ENCODE measurements at places on chromosomes 4 and X.

DNA sequence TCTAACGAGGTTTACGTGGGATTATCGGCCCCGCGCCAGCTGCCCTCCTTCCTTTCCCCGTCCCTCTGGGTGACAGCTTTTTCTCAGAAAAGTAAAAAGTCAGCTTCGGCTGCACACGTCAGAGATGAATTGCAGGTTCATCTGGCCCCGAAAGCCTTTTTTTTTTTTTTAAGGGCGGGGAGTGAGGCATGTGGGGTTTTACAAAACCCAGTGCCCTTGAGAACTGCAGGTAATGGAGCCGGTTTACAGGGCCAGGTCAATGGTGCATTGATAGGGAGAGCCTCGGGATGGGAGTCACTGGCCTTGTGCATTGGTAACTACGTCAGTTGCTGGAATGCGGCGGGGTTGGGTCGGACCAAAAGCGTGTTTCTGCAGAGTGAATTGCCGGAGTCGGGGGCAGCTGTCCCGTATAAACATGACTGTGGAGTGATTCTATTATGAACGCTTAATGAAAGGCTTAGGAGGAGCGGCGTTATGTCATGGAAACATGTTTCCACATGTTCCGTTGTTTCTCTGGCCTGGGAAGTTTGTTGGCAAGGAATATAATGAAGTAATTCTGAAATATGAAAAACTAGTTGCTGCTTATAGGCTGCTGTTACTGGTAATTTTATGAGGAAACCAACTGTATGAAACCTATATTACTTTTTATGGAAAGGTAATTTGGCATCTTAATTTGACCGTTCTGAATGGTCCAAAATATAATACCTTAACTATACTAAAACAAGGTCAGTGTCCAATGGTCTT lies 1.1 kb downstream of the HSPA4L start:
- no peak for DNase-seq

DNA sequence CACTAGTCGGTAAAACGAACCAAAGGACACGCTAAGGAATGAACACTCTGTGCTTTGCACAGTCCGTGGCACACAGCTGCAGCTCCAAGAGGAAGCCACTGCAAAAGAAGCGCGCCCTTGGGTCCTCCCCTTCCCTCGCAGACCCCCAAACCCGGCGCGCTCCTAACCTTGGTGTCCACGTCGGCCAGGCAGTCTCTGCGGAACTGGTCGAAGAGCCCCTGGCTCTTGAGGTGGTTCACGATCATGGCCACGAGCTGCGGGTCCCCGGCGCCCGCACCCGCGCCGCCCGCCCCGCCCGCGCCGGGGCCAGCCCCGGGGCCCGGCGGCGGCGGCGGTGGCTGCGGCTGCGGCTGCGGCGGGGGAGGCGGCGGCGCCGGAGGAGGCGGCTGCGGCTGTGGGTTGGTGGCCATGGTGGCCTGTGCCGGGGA lies 333 bp downstream of the BOD1L1 start:
- no peak for DNase-seq

DNA sequence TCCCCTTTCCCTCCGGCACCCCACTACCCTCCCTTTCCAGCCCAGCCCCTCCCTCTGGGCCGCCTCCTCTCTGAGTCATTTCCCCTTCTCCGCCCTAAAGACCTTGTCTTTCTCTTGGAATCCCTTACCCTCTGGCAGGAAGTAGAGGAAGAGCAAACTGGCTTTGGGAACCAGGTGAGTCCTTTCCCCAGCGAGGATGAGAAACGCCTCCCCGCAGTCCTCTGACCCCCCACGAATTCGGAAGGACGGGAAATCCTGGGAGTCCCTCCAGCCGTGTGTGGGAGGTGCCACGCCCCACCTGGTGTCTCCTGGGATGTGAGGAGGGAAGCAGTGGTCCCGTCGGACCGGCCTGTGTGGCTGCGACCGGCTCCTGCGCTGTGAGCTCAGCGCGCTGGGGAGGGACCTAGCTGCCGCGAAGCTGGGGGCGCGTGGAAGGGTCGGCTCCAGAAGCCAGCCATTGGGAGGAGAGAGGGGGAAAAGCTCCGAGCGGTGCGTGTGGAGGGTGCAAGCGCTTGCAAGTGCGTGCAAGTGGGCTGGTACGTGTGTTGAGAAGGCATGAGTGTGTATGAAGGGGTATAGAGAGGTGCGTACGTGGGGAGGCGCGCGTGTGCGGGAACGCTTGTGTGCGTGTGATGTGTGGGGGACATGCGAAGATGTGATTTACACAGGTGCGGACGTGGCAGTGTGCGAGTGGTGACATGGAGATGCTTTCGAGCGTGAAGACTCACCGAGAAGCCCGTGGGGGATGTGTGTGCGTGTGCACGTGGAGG lies 46.3 kb downstream of the TEX13B start:
- DNase-seq = no peak

DNA sequence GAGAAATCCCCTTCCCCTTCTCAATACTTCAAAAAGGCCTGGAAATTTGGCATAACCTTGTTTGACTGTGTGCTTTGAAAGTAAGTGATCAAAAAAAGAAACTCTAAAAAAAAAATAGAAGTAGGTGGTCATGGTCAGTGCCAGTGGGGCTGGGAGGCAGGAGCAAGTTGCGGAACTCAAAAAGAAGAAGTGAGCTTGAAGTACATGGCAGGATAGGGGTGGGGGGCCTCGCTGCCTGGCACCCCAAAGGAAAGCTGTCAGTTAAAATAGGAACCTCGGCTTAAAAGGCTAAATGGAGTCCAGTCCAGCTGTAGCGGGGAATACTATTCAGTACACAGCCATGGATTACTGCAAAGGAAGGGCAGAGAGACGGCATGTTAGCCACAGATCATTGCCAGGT lies 12.2 kb upstream of the NKRF start:
- no peak for DNase-seq

- DNase-seq = no peak
These were observed 10.9 kb downstream of the HHIP start for GRCh38 chr4:144656850-144657249.

DNA sequence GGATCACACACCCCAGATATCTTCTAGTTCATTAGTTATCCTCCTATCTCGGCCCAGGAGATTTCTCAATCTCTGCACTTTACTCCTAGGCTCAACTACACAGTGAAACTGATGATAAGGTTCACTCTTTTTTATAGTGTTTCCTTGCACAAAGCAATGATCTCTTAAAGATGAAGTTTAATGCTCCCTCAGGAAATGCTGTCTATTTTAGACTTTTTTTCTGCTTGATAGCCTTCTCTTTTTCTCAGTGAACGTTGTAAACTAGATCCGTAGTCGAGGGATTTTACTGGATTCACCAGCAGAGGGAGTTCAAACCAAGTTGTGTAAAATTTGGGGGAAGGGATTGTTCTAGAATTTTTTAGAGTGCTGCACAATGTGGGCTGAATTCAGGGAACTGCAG lies 269.6 kb downstream of the GBA3 start:
- DNase-seq = no peak

DNA sequence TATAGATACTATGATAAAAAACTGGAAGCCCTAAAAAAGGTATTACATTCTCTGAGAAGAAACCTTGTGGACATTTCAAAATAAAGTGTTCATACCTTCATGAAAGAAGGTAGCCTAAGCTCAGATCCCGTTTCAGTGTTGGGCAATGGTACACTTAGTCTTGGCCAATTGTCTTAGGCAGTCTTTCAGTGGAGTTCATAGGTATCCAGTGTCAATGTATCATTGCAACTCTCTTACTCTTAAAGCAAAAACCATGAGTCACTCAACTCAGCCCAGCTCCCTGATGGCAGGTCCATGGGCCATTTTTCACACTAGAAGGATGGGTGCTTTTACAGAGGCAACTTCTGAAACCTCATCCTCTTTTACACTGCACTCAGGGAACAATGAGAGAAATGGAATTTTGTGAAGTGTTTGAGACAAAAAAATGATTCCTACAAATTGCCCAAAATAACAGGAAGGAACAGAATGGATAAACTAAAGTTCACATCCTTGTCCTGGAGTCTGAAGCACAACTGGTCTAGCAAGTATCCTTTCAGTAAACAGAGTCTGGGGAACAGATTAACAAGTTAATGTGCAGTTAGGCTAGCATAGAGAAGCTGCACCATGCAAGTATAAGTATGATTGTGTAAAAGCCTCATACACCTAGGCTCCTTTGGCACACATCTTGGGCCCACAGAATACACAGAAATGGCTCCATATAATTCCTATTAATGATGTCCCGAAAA lies 7.0 kb upstream of the ZNF827 start:
- no peak for DNase-seq

DNA sequence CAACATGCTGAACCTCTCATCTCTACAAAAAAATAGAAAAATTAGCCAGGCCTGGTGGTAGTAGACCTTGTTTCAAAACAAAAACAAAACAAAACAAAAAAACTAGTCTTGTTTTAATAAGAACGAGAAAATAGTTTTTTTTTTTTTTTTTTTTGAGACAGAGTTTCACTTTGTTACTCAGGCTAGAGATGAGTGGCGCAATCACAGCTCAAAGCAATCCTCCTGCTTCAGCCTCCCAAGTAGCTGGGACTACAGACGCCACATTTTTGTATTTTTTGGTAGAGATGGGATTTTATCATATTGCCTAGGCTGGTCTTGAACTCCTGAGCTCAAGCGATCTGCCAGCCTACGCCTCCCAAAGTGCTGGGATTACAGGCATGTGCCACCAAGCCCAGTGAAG lies 47.7 kb upstream of the UGDH start:
- DNase-seq = no peak

GRCh38 chr4:78749972-78750727 lies 26.0 kb upstream of the BMP2K start:
- DNase-seq = no peak

DNA sequence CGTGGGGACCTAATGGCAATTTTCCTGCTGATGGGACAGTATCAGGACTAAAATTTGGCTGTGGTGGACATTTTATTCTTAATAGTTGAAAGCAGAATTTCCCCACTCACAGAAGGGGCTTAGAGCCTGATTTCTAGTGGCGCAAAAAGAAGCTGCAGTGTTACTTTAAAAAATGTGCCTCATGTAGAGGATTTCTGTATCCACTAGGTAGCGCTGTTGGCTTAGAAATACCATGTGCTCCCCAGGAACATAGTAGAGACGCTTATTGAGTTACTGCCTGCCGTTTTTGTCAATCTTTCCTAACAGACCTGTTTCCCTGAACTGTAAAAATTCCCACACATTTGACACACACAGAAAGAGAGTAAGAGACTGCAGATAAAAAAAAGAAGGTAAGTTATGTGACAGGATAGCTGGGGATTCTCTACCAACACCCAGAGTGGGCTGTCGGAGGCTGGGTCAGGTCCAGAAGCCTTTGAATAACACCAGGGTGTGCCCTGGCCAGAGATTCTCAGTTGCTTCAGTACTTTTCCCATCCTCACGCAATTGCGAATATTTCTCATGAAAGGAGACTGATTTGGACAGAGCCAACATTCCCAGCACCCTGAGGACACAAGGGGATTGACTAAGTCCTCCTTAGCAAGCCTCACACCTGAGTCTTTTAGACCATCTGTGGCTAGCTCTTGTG lies 88.4 kb downstream of the ZXDA start:
- no peak for DNase-seq

DNA sequence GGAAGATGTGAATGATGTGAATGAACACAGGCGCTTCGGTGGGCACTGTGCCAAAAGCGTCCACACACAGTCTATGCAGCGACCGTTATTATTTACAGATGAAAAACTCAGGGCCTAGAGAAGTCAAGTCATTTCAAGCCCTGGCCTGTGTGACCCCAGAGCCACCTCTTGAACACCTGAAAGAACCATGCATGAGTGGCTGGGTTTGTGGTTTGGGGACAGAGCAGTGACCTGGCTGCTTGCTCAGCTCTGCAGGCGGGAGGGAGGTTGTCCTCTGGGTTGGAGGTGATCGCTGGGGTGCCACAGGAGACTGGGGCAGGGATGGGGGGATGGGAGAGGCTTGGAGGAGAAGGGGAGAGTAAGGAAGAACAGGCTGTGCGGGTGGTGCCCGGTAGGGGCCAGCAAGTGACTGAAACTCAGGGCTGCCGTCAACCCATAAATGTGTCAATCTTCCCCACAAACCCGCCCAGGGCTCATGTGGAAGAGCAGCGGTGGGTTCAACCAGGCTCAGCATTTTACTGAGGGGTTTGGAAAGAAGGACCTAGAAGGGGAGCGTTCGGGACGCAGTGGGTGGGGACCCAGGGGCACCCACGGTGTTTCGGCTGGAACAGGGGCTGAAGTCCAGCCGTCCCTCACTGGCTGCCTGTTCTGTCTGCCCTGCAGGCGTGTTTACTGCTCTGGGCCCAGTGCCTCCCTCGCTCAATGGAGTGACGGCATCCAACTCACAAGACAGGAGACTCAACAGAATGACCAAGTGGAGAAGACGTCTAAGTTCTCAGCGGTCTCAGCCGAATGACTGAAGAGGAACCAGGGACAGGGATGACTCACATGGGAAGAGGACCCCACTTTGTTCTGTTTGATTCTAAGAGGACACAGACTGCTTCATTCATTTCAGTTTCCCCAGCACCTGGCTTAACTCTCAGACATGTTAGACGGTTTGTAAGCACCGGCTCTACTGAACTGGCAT lies 167.8 kb downstream of the AFAP1 start:
- no peak for DNase-seq

GRCh38 chr4:154076921-154077320 lies 288.0 kb upstream of the SFRP2 start:
- no peak for DNase-seq

DNA sequence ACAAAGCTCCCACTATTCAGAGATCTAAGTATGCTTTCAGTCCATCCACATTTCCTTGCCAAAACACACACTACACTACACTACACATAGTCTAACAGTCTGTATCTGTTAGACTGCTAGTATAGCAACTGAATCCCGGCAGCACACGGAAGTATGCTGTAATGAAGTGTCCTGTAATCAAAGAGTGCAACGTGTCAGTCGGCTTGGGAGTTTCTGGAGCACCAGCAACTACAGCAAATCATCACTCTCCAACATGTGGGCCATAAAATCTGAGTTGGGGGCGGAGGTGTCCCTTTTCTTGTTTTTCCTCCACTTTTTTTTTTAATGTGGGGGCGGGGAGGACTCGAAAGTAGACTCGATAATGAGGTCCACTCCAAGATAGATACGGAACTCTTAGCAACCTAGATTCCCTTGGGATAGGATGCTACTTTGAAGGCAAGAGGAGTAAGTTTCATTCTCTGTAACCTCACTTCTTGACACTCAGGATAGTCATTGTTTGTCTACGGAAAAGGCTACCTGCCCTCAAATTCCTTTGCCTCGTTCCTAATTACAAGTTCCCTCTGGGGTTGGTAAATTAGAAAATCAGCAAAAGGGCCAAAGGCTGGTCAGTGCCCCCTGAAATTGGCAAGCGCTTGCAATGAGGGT lies 722 bp downstream of the SLC10A7 start:
- DNase-seq = no peak

DNA sequence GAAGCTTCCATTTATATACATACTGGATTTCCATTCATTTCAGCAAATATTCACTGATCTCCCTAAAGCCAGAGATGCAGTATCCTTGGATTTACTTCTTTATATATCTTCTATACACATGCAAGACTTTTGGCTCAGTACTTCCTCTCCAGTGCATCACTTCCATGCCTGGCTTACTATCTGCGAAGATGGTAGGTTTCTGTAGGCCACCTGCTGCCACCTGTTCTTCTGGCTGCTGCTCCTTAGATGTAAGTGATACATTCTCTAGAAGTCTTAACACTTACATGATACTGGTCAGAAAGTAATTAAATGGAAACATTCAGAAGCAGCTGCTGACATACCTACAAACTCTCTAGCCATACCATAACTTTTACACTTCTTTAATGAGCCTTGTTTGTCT lies 48.9 kb downstream of the TBC1D9 start:
- DNase-seq = no peak

- no peak for DNase-seq
These were observed 32.1 kb upstream of the GK start for GRCh38 chrX:30620980-30621618.

GRCh38 chr4:78776729-78777575 lies 802 bp downstream of the BMP2K start:
- peak; percentile 14 for DNase-seq

GRCh38 chr4:81512757-81513501 lies 41.2 kb upstream of the RASGEF1B start:
- no peak for DNase-seq
